ENCODE measurements at places on chromosomes 3 and 15.

DNA sequence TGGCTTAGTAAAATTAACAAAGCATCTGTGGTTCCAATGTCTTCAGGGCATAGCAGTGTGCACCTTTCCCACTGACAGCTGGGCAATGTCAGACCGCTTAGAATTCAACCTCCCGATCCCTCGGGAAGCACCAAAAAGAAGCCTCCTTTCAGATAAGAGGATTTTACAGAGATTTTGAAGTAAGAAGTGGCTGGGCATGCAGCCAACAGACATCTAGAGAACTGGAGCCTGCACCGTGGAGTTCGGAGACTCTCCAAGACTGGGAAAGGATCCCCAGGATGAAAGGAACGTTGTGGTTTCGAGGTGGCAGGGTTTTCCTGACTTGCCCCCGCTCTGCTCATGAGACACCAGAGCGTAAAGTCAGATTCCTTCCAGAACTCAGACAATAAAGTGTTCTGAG, 5.3 kb downstream of the FAM174B start:
- no peak overlapping the region for H3K27ac ChIP-seq
- peaks cover 10% of the 10 kb centered on the region for H3K4me1 ChIP-seq

GRCh38 chr15:74716651-74717050, 8.7 kb downstream of the CYP1A1 start:
- H3K27me3 ChIP-seq: no peaks in the 10 kb centered on the region
- H3K36me3 ChIP-seq: no peaks in the 10 kb centered on the region
- no peak for DNase-seq
- no peak overlapping the region for H3K27ac ChIP-seq

- H3K4me3 ChIP-seq: no peak overlapping the region
- H3K4me1 ChIP-seq: peaks cover 11% of the 10 kb centered on the region
- DNase-seq: no peak
These were observed 4.4 kb upstream of the IQSEC1 start for GRCh38 chr3:13077431-13078162.

DNA sequence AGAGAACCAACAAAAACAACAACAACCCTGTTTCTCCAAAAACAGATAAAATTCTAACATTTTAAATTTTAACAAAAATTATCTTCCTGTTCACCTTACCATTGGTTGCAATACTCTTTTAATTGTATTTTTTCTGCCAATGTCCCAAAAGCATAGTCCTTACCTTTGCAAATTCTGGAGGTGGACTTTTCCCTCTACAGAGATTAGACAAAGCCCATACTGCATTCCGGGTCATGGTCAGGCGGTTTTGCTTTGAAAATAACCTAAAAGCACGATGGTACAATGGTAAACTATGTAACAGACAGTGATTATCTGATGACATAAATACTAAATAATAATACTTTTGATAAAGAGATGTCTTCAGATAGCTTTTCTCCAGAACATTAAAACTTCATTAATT, 35.5 kb upstream of the WDR5B start:
- no peak for DNase-seq
- H3K27me3 ChIP-seq: no peaks in the 10 kb centered on the region
- no peaks in the 10 kb centered on the region for H3K36me3 ChIP-seq
- H3K27ac ChIP-seq: no peak overlapping the region
- H3K4me1 ChIP-seq: no peaks in the 10 kb centered on the region
- no peak overlapping the region for H3K4me3 ChIP-seq

GRCh38 chr3:61250784-61251173, 473 bp downstream of the FHIT start:
- DNase-seq: no peak
- H3K27ac ChIP-seq: no peak overlapping the region
- no peaks in the 10 kb centered on the region for H3K27me3 ChIP-seq
- peaks cover 6% of the 10 kb centered on the region for H3K4me1 ChIP-seq
- H3K36me3 ChIP-seq: no peaks in the 10 kb centered on the region

- H3K27me3 ChIP-seq: no peaks in the 10 kb centered on the region
- H3K27ac ChIP-seq: no peak overlapping the region
- DNase-seq: no peak
- H3K36me3 ChIP-seq: no peaks in the 10 kb centered on the region
These were observed 128.7 kb downstream of the SCAPER start for GRCh38 chr15:76776480-76776879.

DNA sequence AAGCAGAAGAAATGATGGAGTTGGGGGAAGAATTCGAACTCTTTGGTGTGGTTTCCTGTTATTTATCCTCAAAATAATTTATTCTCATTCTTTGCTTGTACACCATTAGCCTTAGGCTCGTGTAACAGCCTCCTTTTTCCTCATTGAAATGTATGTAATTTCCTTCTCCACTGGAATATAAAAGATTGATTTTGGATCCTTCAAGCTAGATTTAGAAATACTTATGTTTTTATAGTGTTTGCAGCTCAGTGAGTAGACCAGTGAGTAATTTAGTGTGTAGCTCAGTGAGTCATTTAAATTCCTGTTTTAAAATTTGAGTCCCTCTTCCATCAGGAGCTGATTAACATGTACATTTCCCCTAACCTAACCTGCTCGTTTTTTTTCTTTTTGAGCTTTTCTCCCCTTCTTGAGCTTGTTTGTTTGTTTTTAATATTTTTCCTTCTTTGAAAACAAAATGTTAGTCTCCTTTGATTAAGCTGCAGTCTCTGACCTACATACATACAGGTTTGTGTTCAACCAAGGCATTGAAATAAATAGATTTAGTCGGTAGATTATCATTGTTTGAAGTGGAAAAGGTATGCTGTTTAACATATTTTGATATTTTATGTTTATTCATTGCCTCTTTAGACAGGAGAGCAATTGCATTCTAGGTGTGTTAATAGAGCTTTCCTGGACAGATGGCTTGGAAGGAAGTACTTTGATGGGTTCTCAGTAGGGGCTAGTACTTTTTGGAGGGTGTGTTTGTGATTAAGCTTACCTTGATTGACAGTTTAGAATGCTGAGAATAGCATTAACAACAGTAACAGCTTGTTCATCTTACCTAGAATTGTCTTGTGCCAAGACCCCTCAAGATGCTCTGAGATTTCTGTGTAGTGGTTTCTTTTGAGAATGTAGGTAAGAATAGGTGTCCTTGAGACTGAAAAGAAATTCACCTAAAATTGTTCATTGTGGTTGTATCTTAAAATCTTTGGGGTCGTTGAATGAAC, 5.9 kb downstream of the USP3 start:
- H3K36me3 ChIP-seq: no peaks in the 10 kb centered on the region
- H3K27ac ChIP-seq: no peak overlapping the region
- H3K4me1 ChIP-seq: peaks cover 3% of the 10 kb centered on the region
- DNase-seq: no peak
- no peak overlapping the region for H3K4me3 ChIP-seq

DNA sequence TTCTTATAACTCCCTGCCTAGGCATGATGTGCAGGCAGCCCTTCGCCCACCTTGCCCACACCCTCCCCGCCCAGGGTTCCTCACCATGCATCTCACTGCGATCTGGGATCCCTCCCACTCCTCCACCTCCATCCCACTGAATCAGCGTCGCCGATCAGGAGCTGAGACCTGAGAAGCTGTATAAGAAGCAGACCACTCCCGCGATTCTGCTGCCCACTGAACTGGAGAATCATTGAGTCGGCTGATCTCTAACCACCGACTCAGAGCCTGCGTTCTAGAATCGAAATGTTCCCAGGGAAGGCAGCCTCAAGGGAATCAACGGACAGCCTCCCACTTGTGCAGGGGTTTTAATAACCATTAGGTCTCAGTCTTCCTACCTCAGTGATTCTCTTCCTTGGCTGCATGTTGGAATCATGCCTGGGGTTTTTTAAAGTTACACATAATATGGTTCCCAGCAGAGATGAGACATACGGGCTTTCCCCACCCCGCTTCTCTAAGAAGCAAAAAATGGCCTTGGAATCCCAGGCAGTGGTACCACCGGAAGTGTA, 60.2 kb downstream of the TMEM44 start:
- no peak overlapping the region for H3K27ac ChIP-seq
- no peaks in the 10 kb centered on the region for H3K27me3 ChIP-seq
- H3K4me3 ChIP-seq: no peak overlapping the region
- H3K36me3 ChIP-seq: no peaks in the 10 kb centered on the region
- no peak for DNase-seq

DNA sequence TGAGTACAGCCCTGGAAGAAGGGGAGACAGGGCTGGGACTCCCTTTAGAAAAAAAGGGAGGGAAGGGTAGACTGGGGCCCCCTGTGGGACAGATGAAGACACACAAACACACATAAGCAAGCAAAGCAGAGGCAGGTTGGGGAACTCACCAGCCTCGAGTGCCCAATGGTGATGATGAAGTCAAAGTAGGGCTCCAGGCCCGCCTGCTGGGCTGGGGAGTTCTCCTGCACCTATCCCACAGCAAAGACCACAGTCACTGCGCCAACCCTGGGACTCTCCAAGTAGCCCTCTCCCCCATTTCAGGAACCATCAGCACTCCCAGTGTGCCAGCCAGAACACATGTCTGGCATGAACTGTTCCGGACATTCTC, 4.1 kb downstream of the GORASP1 start:
- H3K36me3 ChIP-seq: peaks cover 8% of the 10 kb centered on the region
- H3K27ac ChIP-seq: no peak overlapping the region
- DNase-seq: no peak
- no peaks in the 10 kb centered on the region for H3K27me3 ChIP-seq
- no peaks in the 10 kb centered on the region for H3K4me1 ChIP-seq
- H3K4me3 ChIP-seq: no peak overlapping the region

DNA sequence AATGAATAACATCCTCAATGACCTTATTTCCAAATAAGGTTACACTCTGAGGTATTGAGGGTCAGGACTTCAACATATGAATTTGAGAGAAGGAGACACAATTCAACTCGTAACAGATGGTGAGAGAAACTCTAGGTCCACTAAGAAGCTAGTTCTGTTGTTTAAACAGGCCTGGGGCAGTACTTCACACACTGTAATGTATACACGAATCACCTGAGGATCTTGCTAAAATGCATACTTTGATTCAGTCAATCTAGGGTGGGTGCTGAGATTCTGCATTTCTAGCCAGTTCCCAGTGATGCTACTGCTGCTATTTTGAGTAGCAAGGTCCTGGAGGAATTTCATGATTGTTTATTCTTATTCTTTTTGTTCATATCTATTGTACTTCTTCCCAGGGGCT, 186.8 kb downstream of the SATB1 start:
- no peak overlapping the region for H3K27ac ChIP-seq
- H3K27me3 ChIP-seq: no peaks in the 10 kb centered on the region
- H3K4me1 ChIP-seq: no peaks in the 10 kb centered on the region
- H3K36me3 ChIP-seq: no peaks in the 10 kb centered on the region
- no peak overlapping the region for H3K4me3 ChIP-seq
- no peak for DNase-seq

- H3K4me3 ChIP-seq: no peak overlapping the region
- H3K27ac ChIP-seq: no peak overlapping the region
- H3K27me3 ChIP-seq: no peaks in the 10 kb centered on the region
- no peak for DNase-seq
- no peaks in the 10 kb centered on the region for H3K4me1 ChIP-seq
These were observed 32.8 kb upstream of the MELTF start for GRCh38 chr3:197062446-197062845.

DNA sequence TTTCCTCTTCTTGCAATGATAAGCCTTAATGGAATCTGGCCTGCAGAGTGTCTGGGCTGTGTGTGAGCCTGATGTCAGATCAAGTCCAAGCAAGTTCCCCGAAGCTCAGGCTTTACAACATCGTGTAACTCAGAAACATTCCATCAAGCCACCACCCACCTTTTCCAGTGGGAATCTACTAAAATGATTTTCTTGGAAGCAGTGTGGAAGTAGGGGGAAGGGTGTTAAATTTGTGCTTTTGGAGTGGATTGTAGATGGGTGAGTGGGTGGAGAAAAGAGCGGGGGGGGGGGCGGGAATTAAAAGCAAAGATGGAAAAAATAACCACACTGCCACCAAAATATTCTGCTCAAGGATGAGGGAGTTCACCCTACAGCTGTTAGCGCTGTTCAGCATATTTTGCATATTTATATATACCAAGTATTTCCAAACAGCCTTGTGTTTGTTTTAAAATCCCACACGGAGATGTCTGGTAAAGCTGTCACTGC, 53.6 kb downstream of the VGLL3 start:
- no peak overlapping the region for H3K4me3 ChIP-seq
- no peaks in the 10 kb centered on the region for H3K36me3 ChIP-seq

- no peaks in the 10 kb centered on the region for H3K4me1 ChIP-seq
- no peak overlapping the region for H3K27ac ChIP-seq
- H3K36me3 ChIP-seq: no peaks in the 10 kb centered on the region
- H3K27me3 ChIP-seq: no peaks in the 10 kb centered on the region
These were observed 179.4 kb downstream of the VGLL4 start for GRCh38 chr3:11464356-11464755.

DNA sequence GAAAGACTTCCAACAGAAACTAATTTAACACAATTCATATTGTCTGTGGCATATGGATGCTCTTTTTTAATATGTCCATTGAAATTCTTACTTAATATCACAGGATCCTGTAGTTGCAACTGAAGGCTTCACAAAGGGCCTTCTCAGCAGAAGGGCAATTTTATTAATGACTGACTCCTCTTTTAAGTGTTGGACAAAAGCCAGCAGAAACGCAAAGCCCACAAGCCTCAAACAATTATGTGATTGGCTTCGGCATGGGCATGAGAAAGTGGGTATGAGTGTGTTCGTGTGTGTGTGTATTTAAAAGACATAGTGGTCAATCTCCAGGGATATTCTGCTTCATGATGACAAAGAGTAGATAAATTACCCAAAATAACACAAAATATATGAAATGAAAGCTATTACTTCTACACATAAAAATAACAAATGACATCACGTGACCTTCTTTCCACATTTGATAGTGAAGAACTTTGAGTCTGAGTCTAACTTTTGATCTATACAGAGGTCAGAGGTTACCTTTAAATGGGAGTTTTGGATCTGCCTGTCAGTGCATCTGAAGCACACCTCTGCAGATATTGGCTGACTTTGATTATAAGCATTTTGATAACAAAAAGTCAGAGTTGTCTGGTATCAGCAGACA, 496.9 kb downstream of the CADM2 start:
- H3K4me1 ChIP-seq: no peaks in the 10 kb centered on the region
- DNase-seq: no peak
- no peak overlapping the region for H3K27ac ChIP-seq
- H3K36me3 ChIP-seq: no peaks in the 10 kb centered on the region
- no peak overlapping the region for H3K4me3 ChIP-seq
- no peaks in the 10 kb centered on the region for H3K27me3 ChIP-seq

GRCh38 chr3:69807674-69808073, 68.4 kb downstream of the MITF start:
- H3K4me1 ChIP-seq: no peaks in the 10 kb centered on the region
- H3K4me3 ChIP-seq: no peak overlapping the region
- H3K36me3 ChIP-seq: no peaks in the 10 kb centered on the region

DNA sequence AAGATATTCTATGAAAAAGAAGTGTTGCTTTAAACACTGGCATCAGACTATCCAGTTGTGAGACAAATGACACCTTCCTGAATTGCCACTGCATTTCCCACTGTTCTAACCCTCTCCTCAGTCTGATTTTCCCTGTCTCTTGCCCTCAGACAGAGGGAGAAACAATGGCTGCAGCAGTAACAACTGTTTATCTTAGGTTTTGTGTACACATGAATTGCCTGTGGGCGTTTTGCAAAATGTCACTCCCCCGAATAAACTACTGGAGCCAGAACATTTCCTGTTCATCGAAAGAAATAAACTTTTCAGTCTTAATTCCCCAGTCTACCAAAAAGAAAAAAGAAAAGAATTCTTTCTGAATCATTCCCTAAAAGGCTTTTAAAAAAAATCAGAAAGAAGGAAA, 155.1 kb downstream of the MAGI1 start:
- H3K27me3 ChIP-seq: no peaks in the 10 kb centered on the region
- peaks cover 9% of the 10 kb centered on the region for H3K4me1 ChIP-seq
- no peaks in the 10 kb centered on the region for H3K36me3 ChIP-seq

- no peaks in the 10 kb centered on the region for H3K4me1 ChIP-seq
- H3K36me3 ChIP-seq: no peaks in the 10 kb centered on the region
- no peak for DNase-seq
- H3K27me3 ChIP-seq: no peaks in the 10 kb centered on the region
- no peak overlapping the region for H3K27ac ChIP-seq
These were observed 1403.1 kb upstream of the ALCAM start for GRCh38 chr3:103963599-103963998.

Data from H1 (cell line).